ENCODE measurements at places on chromosomes 16 and 17.

DNA sequence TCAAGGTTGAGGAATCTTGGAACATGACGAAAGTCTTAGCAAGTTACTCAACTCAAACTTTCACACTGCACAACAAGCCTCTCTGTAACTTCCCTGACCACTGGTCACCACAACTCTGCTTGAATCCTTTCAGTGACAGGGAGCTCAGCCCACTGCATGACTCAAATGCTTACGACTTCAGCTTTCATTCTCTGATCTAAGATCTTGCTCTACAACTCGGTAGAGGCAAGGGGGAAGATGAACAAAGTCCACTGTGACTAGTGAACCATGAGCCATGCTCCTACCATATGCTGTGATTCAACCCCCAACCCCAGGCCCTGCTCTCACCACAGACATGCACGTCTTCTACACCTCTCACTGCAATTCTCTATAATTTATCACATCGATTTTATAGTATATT is 160.9 kb downstream of the SLC39A11 start:
- DNase-seq: no peak

DNA sequence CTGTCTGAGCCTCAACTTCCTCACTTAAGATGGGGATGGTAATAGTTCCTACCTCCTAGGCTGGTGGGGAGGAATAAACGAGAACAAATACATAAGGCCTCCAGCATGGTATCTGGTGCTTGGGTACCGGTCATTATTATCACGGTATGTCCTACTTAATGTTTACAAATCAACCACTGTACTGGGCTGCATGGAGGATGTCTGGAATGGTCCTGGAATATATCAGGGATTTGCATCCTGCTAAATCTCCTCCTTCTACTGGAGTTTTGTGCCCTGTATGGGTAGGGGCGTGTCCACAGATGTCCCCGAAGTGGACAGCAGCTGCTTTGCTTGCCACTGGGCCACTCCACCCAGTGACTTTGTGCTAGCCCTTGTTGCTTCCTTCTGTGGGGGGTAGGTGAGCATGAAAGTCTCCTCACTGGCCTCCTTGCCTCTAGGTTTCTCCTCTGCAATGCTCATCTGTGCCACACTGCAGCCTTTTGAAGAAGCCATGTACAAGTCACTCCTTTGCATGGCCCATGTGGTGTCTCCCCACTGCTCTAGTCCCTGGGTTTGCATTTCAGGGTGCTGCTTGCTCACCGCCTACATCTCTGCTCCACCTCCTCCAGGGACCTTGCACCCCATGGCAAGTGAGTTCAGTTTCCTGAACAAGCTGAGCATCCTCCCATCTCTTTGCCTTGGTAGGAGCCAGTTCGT is 2.2 kb upstream of the CMIP start:
- no peak for DNase-seq

- DNase-seq: no peak
Measured at GRCh38 chr16:88846088-88846487, 10.7 kb downstream of the GALNS start.

- peak; percentile 45 for DNase-seq
Measured at GRCh38 chr16:9092978-9093344, 1.5 kb downstream of the HAPSTR1 start.

DNA sequence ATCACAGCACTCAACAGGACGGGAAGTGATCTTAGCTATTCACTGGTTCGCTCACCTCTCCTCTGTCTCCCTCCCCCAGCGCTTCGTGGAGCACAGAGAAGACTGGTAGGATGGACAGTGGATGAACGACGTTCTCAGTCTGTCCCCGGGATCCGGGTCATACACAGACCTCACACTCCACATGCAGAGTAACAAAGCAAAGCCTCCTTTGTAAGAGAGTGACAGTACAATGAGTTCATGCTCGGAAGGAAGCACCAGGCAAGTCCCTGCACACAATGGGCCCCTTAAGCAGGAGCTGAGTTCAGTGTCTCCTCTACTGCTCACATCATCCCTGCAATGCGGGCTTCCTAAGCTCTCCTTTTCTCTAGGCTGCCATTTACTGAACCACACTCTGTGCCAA is 356.9 kb downstream of the C16orf95 start:
- DNase-seq: no peak

- no peak for DNase-seq
Measured at GRCh38 chr16:70795296-70795912, 5.6 kb downstream of the VAC14 start.

GRCh38 chr16:61813339-61813738 is 222.9 kb downstream of the CDH8 start:
- DNase-seq: no peak

DNA sequence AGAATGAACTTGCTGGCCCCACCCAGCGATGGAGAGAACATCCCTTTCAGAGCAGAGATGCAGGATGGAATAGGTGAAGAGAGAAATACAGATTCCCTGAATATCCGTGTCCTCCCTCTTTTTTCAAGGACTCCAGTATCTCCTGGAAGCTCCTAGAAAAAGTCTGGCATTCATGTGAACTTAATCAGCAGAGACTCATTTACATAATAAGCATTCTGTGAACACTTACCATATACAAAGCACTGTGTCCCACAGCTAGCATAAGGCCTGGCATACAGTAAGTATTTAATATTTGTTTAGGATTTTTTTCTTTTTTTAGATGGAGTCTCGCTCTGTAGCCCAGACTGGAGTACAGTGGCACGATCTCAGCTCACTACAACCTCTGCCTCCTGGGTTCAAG is 208.5 kb upstream of the RPL38 start:
- DNase-seq: no peak

GRCh38 chr17:15409721-15410250 is 57.6 kb downstream of the CDRT4 start:
- DNase-seq: no peak

GRCh38 chr16:68848786-68849185 is 5.5 kb downstream of the TANGO6 start:
- no peak for DNase-seq

- no peak for DNase-seq
Measured at GRCh38 chr16:84098939-84099338, 17.8 kb downstream of the MBTPS1 start.

GRCh38 chr17:78934681-78935418 is 9.7 kb upstream of the TIMP2 start:
- DNase-seq: no peak

- DNase-seq: no peak
Measured at GRCh38 chr17:48997827-48998586, 822 bp downstream of the IGF2BP1 start.

- no peak for DNase-seq
Measured at GRCh38 chr16:854808-855410, 54.4 kb upstream of the GNG13 start.

- DNase-seq: no peak
Measured at GRCh38 chr16:3143598-3144320, 8.9 kb downstream of the ZNF213 start.

DNA sequence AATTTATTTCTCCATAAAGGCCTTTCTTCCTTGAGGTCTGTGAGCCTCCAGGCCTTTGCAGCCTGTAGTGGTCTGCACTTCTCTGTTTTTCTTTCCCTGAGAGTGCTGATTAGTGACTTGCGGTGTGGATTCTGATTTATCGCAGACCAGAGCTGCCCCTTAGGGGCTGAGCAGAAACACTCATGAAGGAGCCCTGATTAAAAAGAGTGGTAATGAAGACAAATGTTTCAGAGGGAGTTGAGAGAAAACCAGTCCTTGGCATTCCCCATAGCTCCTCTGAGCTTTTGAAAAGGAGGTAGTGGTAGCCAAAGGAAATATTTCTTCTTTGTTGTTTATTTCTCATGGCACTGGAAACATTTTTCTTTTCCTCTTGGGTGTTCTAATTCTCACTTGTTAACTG is 268.1 kb upstream of the TBX2 start:
- no peak for DNase-seq

DNA sequence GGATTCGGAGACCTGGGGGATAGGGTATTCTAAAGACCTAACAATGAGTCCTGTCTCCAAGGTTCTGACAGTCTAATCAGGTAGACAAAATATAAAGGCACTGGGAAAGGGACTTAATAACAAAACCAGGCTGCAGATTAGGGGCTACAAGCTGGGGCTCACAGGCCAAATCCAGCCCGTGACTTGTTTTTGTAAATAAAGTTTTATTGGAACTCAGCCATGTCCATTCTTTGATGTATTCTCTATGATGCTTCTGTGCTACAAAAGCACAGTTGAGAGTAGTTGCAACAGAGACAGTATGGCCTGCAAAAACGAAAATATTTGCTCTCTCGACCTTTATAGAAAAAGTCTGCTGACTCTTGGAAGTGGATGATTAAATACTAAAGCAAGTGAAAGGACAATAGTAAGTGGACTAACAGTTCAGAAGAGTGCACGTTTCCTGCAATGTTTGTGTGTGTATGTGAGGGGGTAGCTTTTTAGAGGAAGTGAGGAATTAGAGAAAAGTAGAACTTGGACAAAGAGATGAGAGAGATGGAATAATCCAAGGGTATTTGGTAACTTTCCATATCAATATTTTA is 115.4 kb upstream of the ZFHX3 start:
- no peak for DNase-seq

DNA sequence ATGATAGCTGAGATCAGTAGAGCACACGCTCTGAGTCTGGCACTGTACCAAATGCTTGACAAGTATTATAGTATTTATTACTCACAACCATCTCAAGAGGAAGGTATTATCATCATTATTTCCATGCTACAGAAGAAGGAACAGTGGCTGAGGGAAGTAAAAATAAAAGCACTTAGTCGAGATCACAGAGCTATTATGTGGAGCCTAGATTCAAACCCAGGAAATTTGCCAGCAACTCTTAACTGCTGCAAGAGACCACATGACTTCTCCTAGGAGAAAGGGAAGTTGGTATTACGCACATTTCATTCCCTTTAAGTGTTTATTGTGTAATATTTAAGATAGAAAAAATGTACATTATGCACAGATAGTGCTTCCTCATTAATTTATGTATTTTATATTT is 1.0 kb upstream of the RHOT1 start:
- DNase-seq: no peak

Data from activated CD4-positive, alpha-beta T cell treated with anti-CD3 and anti-CD28 coated beads, Interleukin-2, Interleukin-6, amounts not matched to agents 100 ng/mL and 50 ng/mL, durations not matched to agents 16 hours and 8 hours (primary cell).